ENCODE measurements at places on chromosomes 3 and 15. TPM values are rescaled to one million over a fixed set of nuclear protein-coding genes. Genes with fewer than 3 reads are reported as not detected.
A peak's percentile ranks its signal among the peaks of the same experiment; 100 is the strongest.

Gene TAGLN3
- 0.79 TPM for total RNA-seq

Gene CLDND1
- 77.2 TPM for total RNA-seq

Gene DNAH12
- total RNA-seq = 0.38 TPM

Gene CD200R1
- total RNA-seq = 2.2 TPM

Gene FBN1
- total RNA-seq = 30.8 TPM

Gene GOLGA8G
- total RNA-seq = not detected

Gene ADGRG7
- total RNA-seq = not detected

Gene BCL6
- total RNA-seq = 110 TPM

Gene PLCL2
- 19.1 TPM for total RNA-seq

Gene CPA3
- total RNA-seq = 47.9 TPM

Gene GOLGA8O
- total RNA-seq = 2.5 TPM

Gene LPP
- total RNA-seq = 233 TPM

Gene NOP10
- 92.9 TPM for total RNA-seq

Gene CHRM5
- total RNA-seq = 0.06 TPM

Gene GOLGA6L10
- 2.5 TPM for total RNA-seq

Gene CSPG5
- total RNA-seq = 0.16 TPM

Gene REC114
- not detected for total RNA-seq

GRCh38 chr3:37510755-37511154, 336.4 kb upstream of the LRRFIP2 start:
- no peak for DNase-seq

- peak; percentile 80 for DNase-seq
Observed at GRCh38 chr3:141000027-141000663, 51.0 kb upstream of the SPSB4 start.

- no peak for DNase-seq
Observed at GRCh38 chr15:71440489-71441110, 325.3 kb downstream of the THSD4 start.

- DNase-seq = no peak
Observed at GRCh38 chr3:18420555-18420954, 4.6 kb downstream of the SATB1 start.

- DNase-seq = no peak
Observed at GRCh38 chr3:47429476-47430270, 46.1 kb downstream of the SCAP start.

DNA sequence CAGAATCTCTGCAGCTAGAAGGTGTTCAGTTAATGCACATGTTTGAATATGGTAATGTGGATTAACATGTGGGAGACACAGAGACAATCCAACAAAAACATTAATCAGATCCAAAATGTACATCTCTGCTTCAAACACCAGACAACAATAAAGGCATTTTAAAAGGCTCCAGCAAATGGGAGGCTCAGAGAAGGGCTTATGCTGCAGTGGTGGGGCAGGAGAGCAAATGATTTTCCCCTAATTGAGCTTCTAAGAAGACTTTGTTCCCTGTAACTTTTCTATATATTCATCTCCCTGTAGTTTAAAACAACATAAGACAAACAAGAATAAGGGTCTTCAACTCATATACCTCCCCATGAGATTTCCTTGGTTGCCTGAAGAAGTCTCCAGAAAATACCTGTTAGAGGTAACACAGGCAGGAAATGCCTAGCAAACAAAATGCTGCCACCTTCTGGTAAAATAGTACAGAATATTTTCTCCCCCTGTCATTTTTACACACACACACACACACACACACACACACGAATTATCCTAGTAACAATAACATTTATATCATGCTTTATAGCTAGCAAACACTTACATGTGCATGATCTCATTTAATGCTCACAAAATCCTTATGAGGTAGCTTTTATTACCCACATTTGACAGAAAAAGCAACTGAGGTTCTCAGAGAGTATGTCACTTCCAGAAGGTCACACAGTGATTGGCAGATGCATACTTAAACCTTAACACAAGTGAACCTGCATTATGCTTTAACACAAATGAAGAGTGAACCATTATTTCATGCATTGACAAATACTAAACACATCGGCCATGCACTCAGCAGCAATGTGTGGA, 123.4 kb upstream of the MB21D2 start:
- DNase-seq = no peak

DNA sequence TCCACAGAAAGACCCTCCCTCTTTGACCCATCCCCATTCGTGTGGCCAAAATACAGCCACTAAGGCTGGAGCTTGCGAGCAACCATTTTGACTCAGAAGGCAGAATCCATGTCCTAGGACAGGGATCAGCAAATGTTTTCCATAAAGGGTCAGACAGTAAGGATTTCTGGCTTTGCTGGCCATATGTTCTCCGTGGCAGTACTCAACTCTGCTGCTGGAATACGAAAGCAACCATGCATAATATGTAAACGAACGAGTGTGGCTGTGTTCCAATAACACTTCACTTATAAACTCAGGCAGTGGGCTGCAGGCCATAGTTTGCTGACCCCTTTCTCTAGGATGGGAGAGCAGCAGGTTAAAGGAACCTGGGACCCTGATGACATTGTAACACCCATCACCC, 77.6 kb upstream of the WNT5A start:
- no peak for DNase-seq

- peak; percentile 54 for DNase-seq
Observed at GRCh38 chr3:56812754-56813652, 11.3 kb upstream of the ARHGEF3 start.

- no peak for DNase-seq
Observed at GRCh38 chr15:88707771-88708654, 69.2 kb downstream of the ISG20 start.

DNA sequence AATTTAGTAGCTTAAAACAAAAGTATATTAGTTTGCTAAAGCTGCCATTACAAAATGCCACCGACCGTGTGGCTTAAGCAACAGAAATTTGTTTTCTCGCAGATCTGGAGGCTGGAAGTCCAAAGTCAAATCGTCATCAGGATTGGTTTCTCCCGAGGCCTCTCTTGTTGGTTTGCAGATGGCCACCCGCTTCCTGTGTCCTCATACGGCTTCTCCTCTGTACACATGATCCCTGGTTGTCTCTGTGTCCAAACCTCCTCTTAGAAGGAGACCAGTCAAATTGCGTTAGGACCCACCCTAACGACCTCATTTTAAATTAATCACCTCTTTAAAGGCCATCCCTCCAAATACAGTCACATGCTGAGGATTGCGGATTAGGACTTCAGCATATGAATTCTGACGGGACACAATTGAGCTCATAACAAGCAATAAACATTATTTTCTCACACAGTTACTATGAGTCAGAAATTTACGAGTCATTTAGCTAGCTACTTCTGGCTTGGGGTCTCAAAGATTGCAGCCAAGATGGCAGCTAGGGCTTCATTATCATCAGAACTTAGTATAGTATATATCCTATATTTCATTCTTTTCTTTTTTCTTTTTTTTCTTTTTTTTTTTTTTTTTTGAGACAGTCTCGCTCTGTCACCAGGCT, 58.4 kb downstream of the RPL39L start:
- no peak for DNase-seq

DNA sequence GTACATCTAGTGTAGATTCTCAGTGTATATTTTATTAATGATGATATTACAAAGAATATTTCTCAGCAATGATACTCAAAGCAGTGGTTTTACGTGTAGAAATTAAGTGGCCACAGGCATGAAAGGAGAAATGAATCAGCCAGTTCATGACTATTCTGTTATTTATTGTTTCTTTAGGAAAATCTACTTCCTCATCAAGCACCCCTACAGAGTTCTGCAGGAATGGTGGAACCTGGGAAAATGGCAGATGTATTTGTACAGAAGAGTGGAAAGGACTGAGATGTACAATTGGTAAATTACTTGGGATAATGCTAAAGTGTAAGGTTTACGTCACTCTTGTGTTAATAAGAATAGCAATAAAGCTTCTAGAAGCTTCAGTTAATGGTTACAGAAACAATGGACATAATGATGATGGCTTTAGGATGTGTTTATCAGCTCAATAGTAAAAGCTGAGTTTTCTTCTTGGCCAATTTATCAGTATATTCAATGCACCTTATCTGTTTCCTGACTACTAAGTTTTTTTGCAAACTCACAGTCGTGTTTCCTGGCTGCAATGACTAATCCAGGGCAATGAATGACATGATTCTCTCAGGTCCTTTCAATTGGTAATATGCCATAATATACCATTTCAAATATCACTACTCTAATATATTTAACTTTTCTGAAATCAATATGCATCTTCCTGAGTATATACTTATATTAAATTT, 20.2 kb downstream of the ADGRG7 start:
- no peak for DNase-seq

DNA sequence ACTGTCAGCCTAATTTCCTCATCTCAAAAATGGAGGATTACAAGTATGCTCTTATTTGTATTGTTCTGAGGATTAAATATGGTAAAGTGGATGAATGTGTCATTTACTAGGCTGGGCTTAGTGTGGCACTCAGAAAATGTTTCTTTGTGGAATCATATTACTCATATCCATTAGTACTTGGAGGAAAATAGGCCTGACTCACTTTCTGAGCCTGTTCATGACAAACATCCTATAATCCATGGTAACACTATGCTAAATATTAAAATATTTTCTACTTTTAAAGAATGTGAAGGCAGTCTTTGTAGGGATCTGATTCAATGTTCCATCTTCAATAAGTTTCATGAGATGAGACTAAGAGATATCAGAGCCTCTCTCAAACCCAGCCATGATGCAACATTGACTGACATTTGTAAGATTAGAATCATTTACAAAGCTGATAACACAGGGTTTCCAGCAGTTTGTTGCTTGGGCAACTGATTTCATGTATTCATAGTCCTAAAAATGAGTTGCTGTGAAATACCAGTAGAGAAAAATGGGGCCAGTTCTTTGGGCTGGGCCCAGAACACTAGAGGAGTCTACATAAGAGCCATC, 1048.5 kb downstream of the NTRK3 start:
- no peak for DNase-seq

DNA sequence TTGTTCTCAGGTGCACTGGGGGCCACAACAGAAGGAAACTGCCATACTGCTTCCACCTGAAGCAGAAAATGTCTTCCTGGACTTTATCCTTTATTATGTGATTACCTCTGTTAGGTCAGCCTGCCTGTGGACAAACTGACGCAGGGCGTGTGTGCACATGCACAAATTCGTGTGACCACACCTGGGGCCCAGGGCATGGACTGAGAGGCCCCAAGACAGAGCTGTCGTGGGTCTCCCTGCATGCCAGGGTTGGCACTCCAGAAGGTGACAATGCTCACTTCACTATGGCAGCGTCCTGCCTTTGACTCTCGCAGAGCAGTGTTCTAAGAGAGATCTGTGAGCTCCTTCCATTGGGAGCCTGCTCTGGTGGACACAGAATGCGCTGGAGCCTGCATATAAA, 34.5 kb downstream of the CCDC12 start:
- DNase-seq = no peak

GRCh38 chr3:4501437-4501836, 8.3 kb downstream of the ITPR1 start:
- no peak for DNase-seq

GRCh38 chr3:99878005-99878404, 60.3 kb downstream of the CMSS1 start:
- no peak for DNase-seq

GRCh38 chr3:118628704-118629341, 405.8 kb downstream of the IGSF11 start:
- DNase-seq = peak; percentile 81

DNA sequence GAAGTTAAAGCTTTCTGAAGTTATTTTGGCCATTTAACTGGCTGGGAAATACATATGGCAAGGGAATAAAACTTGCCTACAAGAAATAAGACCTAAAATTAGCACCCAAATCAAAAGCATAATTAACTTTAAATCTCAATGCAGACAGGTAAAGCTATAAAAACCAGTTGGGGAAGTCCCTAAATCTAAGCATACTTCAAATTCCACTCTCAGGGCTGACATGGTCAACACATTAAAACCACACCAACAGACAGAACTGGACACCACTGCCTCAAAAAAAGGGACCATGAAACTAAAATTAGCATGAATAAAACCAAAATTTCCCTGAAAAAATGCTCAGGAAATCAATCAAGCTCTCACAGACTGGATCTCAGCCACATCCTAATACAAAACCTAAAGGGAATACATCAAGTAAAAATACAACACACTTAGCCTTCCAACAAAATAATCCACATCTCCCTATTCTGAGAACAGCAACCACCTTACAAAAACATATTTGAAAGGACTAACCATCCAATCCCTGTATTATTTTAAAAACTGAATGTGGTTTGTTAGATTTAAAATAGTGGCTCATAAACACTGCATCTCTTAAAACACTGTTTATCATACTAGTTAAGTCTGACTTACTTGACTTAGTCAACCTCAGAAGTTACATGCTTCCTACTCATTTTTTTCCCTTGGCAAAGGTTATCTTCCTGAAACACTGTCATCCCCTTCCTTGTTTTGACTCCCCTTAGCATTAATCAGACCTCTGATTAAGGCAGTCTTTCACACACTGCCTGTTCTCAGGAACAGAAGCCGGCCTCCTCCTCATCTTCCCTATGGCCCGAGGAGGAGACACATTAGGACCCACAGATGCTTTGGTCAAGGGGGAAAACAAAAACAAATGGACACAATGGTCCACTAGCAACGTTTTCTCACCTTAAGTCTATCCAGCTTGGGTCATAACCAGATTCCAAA, 8.3 kb downstream of the TRA2B start:
- DNase-seq = no peak

DNA sequence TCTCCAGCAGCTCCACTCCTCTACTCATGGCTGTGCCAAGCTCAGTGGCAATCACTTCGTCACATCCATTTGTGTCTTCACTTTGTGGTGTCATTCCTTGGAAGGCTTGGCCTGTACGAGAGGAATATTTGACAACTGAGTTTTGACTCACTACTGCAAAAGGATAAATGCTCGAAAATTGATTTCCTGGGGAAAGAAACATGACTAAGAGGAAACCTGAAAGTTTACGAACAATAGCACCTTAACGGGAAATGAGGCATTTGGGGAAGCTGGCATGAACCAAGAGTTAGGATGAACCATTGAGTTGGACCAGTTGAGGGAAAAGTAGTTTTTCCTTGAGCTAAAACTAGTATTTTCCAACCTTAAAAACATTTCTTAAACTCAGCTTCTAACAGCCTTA, 74.2 kb upstream of the ABHD17C start:
- no peak for DNase-seq
